ENCODE measurements at places on chromosomes 2 and 18.

DNA sequence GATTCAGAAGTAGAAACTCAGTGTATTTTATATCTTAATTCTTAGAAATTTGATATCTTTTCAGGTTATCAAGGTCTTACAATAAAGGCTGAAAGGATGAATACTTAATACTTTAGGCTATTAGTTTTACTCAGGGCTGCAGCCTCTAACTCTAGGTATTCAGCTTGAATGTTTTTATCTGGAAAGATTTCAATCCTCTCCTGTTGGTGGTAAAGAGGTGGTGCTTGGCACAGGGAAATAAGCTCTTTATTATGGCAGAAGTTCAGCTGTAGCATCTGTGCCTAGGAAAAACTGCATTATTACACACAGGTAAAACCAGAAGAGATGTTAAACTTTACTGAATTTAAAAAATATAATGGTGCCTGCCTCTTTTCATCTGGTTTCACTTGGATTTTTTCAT is 11.1 kb downstream of the ACVR2A start:
- DNase-seq, result no peak

DNA sequence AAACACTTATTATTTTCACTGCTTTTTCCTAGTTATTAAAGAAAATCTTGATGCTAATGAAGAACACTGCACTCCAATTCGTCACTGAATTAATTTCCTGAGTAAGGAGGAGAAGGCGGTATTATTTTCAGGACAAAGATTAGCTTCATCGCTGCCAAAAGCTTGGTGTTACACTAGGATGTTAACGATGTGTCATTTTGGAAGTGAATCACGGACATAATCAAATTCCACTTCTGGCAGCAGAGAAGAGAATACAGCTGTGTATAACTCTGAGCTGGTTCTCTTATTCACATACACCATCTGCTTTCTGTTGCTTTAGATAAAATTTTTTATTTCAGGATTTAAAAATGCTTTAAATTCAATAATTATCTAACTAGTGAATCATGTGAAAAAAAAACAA is 74.1 kb downstream of the SCG2 start:
- no peak for DNase-seq

- no peak for DNase-seq
These were observed 7.5 kb upstream of the CCDC195 start for GRCh38 chr2:224723586-224724217.

GRCh38 chr2:61937098-61937497 is 31.6 kb downstream of the COMMD1 start:
- no peak for DNase-seq

DNA sequence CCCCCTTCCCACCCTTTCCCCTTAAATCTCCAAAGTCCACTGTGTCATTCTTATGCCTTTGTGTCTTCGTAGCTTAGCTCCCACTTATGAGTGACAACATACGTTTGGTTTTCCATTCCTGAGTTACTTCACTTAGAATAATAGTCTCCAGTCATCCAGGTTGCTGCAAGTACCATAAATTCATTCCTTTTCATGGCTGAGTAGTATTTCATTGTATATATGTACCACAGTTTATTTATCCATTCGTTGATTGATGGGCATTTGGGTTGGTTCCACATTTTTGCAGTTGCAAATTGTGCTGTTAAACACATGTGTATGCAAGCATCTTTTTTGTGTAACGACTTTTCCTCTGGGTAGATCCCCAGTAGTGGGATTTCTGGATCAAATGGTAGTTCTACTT is 14.5 kb upstream of the ZNF638 start:
- no peak for DNase-seq
